AG10803 (cell line): ENCODE measurements at places on chromosomes 4 and X.

- DNase-seq, result no peak
Measured at GRCh38 chr4:188612659-188613058, 473.4 kb downstream of the TRIML1 start.

DNA sequence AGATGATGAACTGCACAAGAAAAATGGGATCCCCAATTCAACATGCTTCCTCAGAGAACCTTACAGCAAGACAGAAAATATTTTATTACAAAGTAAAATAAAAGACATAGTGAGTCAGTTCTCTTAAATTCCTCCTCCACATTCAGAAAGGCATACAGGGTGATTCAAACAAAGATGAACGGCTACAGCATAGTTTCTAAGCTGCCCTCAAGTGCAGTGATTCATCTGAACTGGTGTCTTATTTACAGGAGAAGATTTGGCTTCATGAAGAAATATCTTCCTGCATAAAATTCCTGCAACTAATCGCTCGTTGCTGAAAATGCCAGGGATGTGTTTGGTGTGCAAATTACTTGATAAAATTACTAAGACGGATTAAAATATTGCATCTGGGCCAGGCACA is 103.6 kb downstream of the PRKX start:
- peak; percentile 78 for DNase-seq

GRCh38 chrX:30525732-30526131 is 51.8 kb downstream of the TASL start:
- DNase-seq, result no peak

DNA sequence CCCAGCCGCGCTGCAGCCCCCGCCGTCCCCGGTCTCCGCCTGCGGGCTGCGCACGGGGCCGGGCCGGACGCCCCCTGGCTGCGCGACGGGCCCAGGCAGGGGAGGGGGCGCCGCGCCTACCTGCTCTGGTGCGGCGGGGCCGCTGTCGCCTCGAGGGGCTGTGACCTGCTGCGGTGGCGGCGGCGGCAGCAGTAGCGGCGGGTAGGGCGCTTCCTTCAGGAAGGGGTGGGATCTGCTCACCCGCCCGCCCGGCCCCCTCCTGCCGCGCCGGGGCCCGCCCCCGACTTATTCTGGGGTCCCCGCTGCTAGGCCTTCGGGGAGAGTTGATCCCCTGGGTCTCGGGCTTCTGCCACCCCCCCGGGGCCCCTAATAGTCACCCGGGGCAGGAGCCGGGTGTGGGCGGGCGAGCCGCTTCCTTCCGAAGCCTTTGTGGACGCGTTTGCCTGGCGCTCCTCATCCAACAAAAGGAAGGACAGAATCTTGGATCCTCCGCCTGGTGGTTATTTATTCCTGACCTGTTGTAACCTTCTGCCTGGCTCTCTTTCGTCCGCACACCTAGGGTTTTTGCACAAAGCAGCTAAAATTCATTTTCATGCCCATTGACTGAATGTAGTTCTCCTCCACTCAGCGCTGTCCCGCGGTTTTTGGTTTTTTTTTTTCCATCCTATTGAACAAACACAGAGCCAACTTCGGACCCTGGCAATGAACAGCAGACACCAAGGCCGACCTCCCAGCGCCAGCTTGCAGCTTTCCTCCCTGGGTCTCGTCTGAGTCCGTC is at the start of gene TMEM150C:
TMEM150C (minus strand) TSS at position 203 of the 778 bp plus-strand sequence. CDS start 57,331 bp downstream, outside the sequence.
- peak; percentile 6 for DNase-seq

GRCh38 chr4:74501579-74501978 is 56.6 kb downstream of the AREG start:
- DNase-seq, result peak; percentile 75

DNA sequence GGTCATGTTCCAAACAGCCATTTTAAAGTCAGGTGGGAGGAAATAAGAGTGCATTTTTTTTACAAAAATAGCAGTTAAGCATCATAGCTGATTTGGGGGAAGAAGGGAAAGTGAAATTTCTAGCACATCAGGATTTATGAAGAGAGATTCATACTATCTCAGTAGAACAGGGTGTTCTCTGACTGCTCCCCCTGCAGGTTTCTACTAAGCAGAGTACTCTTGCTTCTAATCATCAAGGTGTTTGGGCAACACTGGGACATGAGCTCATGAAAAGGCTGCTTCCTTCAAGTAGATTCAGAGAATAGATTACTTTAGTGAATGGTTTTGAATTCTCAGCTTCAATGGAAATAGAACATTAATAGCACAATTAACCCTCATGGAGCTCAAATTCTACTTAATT is 591.4 kb upstream of the PCDH10 start:
- DNase-seq, result no peak

DNA sequence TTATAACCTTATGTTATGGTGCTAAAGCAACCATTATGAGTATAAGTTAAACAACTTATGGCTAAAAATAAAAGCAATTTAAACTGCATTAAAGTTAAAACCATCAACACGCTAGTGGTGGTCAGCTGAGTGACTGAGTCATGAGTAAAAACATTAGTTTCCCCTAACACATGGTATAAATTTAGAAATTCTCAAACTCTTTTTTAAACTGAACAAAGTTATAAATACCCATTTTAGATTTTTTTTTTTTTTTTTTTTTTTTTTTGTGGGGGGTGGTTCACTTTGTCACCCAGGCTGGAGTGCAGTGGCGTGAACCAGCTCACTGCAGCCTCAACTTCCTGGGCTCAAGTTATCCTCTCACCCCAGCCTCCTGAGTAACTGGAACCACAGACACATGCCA is 5.4 kb upstream of the BBS7 start:
- no peak for DNase-seq

- DNase-seq, result no peak
Measured at GRCh38 chr4:89995814-89996213, 101.2 kb downstream of the MMRN1 start.

DNA sequence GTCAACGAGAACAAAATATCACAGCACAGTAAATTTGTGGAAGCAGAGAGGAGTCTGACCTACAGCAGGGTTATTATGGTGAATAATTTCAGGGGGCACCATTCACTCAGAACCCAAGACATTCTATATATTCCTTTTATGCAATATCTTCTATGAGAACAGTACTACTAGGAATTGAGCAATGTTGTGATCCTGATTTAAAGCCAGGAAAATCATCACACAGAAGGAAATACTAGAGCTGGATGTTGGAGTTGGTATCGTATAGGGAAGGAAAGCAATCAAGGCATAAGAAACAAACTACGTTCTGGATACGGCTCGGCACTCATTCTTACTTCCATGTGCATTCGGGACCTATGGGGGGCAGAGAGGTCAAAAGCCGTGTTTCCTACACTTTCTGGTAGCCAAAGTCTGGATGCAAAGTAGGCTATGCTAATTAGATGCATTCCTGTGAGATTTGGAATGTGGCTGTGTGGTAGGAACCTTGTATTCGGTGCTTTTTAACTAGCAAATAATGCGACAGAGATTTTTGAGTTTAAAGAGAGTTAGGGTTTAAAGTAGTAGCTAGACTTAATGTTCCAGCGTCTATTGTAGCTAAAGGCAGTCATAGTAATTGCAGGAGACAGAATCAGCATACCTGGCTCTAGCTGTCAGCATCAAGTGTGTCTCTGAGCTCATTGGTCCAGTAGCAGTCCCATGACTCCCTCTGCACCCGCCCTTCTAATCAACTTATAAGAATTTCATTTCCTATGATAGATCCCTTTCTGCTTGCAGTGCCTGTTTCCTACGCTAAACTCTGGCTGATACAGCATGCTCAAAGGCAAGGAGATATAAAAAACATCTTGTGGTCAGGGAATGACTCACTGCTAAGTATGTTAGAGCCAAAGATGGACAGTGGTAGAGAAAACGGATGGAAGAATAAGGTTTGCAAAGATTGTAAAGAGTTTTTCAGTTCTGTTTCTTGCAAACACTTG is 43.3 kb upstream of the PDGFC start:
- peak; percentile 85 for DNase-seq
